ENCODE measurements at places on chromosomes 7 and 10.

- no peak for DNase-seq
Measured at GRCh38 chr7:142506601-142507000, 242.7 kb upstream of the PRSS1 start.

DNA sequence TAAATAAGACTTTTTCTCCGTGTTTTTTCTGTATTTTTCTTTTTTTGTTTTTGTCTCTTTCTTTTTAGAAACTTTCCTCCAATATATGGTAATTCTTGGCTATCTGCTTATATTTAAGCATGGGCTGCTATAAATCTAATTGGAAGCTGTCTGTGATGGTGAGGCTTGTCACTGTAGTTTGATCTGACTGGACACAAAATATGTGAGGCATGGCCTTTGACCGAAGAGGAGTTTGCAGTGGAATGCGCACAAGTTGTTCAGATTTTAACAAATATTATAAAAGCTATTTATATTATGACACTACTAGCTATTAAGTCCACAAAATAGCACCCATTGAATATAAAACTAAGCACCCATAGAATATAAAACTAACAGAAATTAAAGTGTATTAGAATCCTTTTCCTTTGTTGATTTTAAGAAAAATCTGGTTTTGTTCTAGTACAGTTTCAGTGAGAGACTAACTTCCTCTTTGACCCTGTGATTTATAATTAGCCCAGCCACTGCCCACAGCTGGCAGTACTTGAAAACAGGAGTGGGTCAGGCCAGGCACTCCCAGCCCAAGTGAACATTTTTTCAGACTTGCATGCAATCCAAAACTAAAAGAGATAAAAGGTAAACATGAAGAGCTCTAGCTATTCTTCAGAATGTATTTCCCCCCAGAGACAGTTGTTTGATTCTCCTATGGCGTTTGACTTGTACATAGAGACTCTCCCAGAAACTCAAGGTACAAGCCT lies 69.9 kb upstream of the FGL2 start:
- no peak for DNase-seq

- no peak for DNase-seq
Measured at GRCh38 chr10:22831586-22831985, 96.3 kb upstream of the ARMC3 start.

DNA sequence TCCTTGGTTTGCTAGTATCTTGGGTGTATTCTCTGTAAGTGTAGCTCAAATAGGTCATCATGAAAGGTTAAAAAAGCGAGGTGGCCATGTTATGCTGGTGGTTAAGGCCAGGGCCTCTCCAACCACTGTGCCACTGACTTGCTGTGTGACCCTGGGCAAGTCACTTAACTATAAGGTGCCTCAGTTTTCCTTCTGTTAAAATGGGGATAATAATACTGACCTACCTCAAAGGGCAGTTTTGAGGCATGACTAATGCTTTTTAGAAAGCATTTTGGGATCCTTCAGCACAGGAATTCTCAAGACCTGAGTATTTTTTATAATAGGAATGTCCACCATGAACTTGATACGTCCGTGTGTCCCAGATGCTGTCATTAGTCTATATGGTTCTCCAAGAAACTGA lies 17.1 kb downstream of the SCD start:
- no peak for DNase-seq

DNA sequence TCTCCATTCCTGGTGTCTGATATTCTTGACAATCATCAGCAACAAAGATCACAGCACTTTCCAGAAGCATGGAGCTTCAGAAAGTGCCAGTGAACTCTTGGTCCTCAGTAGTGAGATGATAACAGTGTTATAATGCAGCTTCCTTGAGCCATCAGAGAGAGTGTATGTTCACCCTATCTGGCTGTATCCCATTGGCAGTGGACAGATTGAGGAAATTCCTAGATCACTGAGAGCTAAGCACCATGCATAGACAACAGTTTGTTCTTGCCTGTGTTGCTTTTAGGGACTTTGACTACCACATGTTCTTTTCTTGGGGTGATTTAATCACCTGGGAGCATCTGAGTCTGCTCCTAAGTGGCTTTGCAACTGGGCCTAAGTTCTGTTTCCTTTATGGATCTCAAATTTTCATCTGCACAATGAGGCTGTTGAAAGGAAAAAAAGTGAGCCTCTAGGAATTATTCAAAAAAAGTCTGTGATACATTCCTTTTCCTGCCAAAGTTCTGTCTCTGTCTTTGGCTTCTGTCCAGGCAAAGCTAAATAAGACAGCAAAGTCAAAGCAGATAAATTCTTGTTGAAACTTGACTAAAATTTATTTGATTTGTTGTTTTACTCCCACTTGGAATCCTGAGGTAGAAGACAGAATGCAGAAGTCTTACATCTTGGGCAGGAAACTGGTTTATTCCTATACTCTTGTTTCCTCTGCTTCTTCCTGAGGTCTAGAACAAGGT lies 14.5 kb upstream of the ZNF282 start:
- DNase-seq = no peak

GRCh38 chr7:151281686-151282085 lies 33.2 kb upstream of the SMARCD3 start:
- no peak for DNase-seq

GRCh38 chr10:49335364-49335972 lies 36.5 kb downstream of the C10orf71 start:
- no peak for DNase-seq

DNA sequence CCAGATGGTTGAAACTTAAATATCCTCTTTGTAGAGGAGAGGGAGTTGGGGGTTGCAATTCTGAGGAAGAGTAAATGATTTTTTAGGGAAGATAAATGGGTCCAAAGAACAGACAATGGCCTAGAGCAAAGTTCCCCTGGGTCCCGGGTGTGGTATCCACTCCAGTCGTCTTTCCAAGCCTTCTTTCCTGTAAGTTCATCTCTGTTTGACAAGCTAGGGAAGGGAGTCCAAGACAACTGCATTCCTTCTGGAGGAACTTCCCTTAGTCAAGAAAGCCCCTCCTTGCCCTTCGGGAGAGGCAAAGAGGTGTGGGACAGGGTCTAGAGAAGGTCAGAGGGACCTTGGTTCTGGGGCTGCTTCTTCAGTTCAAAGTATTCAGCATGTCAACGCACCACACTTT lies 33.4 kb downstream of the C10orf71 start:
- no peak for DNase-seq

DNA sequence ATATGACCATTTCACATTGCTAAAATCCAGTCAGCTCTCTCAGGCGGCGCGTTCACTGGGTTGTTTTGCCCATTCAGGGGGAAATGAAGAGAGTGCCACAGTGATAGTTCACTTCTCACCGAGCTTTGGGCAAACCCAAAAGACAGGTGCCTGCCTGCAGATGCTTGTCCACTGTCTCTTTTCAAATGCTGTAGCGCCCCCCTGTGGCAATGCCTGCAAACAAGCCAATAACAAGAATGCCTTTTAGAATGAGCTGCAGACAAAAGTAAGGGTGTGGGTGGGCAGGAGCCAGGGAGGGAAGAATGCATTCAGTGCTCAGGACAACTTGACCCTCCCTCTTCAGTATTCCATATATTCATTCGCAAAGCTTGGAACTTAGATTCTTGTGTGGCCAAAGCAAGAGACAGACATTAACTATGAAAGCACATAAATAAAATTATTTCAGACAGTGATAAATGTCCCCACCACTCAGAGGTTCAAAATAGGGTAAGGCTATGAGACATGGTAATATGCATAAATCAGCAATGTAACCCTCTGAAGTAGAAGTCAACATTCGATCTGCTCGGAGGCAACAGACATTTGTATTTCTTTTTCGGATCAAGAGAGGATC lies 86.9 kb downstream of the JAZF1 start:
- no peak for DNase-seq

- DNase-seq = no peak
Measured at GRCh38 chr7:38309555-38309954, 36.1 kb upstream of the TARP start.

GRCh38 chr10:61891906-61892585 lies 9.5 kb upstream of the ARID5B start:
- DNase-seq = no peak

- no peak for DNase-seq
Measured at GRCh38 chr7:138892006-138892630, 89.1 kb downstream of the KIAA1549 start.

- DNase-seq = no peak
Measured at GRCh38 chr10:12381536-12382156, 32.3 kb downstream of the CAMK1D start.

- DNase-seq = no peak
Measured at GRCh38 chr10:121579656-121580055, 18.6 kb downstream of the FGFR2 start.

- no peak for DNase-seq
Measured at GRCh38 chr7:87447116-87447635, 28.3 kb downstream of the ABCB4 start.

DNA sequence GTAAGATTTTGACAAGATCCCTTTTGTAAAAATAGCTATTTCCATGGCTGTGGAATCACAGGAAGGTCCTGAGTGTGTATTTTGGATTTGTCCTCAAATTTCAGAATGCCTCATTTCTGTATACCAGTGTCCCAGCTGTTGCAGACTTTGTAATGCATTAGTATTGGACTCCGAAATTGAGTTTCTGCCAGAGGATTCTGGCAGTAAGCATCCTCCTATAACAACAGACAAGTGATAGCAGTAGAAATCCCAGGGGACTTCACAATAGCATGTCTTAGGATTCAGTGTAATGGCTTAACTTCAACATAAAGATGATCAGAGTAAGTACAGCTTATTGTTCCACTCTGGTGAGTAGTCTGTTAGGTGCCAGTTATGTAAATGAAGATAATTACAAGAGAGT lies 104.6 kb downstream of the FOXP2 start:
- DNase-seq = no peak

DNA sequence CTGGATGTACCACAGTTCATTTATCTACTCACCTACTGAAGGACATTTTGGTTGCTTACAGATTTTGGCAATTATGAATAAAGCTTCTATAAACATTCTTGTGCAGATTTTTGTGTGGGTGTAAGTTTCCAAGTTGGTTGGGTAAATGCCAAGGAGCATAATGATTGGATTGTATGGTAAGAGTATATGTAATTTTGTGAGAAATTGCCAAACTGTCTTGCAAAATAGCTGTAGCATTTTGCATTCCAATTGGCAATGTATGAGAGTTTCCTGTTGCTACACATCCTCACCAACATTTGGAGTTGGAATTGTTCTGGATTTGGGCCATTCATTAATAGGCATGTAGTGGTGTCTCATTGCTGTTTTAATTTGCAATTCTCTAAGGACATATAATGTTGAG lies 33.9 kb upstream of the HYAL4 start:
- no peak for DNase-seq

GRCh38 chr10:112047674-112048073 lies 135.9 kb downstream of the GPAM start:
- DNase-seq = no peak

DNA sequence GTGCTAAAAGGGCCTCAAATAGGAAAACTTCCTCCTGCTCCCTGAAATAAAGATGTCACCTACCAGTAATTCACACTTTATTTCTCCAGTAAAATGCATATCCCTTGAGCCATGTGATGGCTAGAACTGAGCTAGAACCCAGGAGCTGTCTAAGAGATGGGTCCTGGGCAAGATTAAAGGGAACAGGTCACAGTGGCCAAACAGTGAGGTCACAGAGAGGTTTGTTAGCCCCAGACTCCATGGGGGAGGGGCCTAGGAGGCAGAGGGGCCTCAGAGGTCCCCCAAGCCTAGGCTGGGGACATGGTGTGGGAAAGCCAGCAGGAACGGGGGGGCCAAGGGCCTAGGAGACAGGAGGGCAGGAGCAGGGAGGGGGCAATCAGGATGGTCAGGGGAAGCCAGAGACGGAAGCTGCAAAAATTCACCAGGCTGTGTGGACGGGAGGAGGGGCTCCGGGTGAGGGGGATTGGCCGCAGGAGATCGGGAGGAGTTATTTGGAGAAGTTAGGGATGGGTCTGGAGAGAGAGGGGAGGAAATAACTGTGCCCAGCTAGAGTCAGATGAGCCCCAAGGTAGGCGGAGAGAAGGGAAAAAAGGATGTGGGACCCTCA lies 3.3 kb downstream of the FBXO24 start:
- DNase-seq = no peak

- no peak for DNase-seq
Measured at GRCh38 chr7:104327534-104327933, 869 bp upstream of the LHFPL3 start.

DNA sequence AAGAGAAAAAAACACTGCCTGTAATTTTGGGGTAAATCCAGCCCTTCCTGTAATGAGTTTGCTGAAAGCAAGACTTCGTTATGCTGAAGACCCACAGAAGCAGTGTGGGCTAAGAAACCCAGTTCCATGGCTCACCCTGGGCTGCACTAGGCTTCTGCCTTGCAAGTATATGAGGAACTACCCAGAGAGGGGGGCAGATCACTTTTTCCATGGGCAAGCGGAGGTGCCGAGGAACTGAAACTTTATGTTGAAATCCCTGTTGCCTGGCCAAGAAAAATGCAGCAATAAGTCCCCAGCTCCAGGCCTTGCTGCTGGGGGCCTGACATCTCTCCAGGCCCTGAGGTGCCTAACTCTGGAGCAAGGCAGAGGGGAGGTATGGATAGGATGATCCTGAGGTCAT lies 8.5 kb downstream of the RASSF4 start:
- no peak for DNase-seq

GRCh38 chr7:111873963-111874690 lies 311.8 kb upstream of the IMMP2L start:
- DNase-seq = no peak

DNA sequence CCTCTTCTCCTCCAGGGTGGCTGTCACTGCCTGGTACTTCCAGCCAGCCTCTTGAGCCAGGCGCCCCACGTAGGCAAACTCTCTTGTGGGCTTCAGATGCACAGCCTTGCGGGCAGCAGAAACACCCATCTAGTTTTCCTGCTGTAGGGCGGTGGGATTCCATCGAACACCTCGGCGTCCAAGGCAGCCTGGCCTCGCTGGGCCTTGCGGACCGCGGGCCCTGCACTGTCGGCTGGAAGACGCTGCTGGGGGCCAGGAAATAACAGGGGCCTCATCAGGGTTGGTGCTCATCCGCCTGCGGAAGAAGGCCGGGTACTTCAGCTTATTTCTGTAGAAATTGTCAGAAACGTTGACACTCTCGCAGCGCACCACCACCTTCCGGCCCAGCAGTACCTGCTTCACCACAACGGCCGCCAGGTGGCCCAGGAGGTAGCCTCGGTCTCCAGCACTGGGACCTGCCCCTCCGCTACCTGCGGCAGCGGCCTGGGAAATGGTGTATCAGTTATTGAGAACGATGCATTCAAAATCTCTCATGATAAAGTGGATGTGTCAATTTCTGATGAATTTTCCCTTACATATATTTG lies 61.1 kb downstream of the WDFY4 start:
- no peak for DNase-seq

- DNase-seq = no peak
Measured at GRCh38 chr7:1137517-1138167, 22.4 kb downstream of the ZFAND2A start.

GRCh38 chr7:128067983-128068382 lies 36.7 kb upstream of the LRRC4 start:
- no peak for DNase-seq
